ENCODE measurements at places on chromosomes 16 and 17. TPM values are rescaled to one million over a fixed set of nuclear protein-coding genes. Genes with fewer than 3 reads are reported as not detected.
A peak's percentile ranks its signal among the peaks of the same experiment; 100 is the strongest.

Gene PSME3
- 120 TPM for polyA plus RNA-seq

Gene KRT27
- polyA plus RNA-seq = not detected

Gene CCL7
- not detected for polyA plus RNA-seq

Gene SMIM22
- 118 TPM for polyA plus RNA-seq

Gene PIK3R5
- not detected for polyA plus RNA-seq

- no peak for DNase-seq
Observed at GRCh38 chr17:37273409-37274051, 102.3 kb upstream of the C17orf78 start.

- DNase-seq = peak; percentile 70
Observed at GRCh38 chr16:56944954-56945839, 13.3 kb downstream of the HERPUD1 start.

GRCh38 chr17:17156511-17156910, 49.6 kb downstream of the PLD6 start:
- peak; percentile 21 for DNase-seq

DNA sequence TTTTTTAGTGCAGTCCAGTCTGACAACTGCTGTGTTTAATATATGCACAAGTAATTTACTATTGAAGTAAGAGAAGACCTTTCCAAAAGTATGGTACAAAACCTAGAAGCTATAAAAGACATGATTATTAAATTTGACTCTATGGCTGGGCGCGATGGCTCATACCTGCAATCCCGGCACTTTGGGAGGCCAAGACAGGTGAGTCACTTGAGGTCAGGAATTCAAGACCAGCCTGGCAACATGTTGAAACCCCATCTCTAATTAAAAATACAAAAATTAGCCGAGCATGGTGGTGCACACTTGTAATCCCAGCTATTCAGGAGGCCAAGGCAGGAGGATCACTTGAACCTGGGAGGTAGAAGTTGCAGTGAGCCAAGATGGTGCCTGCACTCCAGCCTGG, 41.4 kb upstream of the VWA3A start:
- DNase-seq = peak; percentile 58

GRCh38 chr17:62800585-62800984, 7.5 kb downstream of the MARCHF10 start:
- DNase-seq = peak; percentile 80

GRCh38 chr17:4796552-4796920, 572 bp downstream of the PSMB6 start:
- DNase-seq = no peak

DNA sequence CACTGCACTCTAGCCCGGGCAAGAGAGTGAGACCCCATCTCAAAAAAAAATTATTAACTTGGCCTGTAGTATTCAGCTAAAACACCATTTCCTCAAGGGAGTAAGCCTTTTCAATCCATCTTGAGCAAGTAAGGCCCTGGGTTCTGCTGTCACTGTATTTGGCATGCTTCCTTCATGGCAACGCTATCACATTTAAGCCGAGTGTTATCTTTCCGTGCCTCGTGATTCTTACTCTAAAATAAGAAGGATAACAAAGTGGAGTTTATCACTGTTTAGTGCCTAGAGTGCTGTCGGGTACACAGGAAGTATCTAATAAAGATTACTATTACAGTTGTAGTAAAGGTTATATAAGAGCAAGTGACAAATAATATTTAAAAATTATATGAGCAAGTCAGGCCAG, 8.8 kb downstream of the VPS53 start:
- DNase-seq = no peak

DNA sequence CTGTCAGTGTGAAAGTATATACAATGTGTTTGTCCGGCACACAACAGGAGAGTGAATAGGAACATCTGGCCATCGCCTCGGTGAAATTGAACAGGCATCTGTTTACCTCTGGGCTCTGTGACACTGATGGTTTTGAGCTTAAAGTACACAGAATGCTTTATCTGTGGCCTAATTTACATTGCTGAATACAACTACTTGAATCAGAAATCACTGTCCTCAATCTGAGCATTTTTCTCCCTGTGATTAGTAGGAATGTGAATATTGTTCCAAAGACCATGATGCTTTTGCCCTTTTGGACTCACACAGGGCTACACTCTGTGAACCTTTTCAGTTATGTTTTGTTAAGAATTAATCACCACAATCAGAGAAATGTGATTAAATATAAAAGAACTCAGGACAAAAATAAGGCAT, 323.0 kb upstream of the TBX2 start:
- no peak for DNase-seq

DNA sequence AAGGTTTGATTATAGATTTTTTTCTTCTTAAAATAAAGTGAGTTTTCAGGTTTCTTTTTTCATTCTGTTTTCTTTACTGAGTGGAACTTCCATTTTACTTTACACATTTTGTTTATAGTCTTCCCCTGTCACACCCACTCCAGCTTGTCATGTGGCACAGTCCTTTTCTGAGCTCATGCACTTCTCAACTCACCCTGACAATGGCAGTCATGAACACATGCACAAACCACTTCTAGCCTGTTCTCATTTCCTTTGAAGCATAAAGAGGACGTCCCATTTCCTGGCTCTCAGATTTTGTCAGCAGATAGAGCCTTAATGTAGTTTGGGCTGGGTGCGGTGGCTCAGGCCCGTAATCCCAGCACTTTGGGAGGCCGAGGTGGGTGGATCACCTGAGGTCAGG, 168.0 kb downstream of the AHSP start:
- DNase-seq = no peak

GRCh38 chr17:45370949-45371413, 54.2 kb upstream of the MAP3K14 start:
- no peak for DNase-seq

GRCh38 chr17:66423056-66423955, 120.9 kb downstream of the PRKCA start:
- peak; percentile 13 for DNase-seq

- DNase-seq = no peak
Observed at GRCh38 chr17:34820248-34820801, 140.9 kb downstream of the CCT6B start.

GRCh38 chr17:2092253-2092652, 37.4 kb downstream of the HIC1 start:
- no peak for DNase-seq

DNA sequence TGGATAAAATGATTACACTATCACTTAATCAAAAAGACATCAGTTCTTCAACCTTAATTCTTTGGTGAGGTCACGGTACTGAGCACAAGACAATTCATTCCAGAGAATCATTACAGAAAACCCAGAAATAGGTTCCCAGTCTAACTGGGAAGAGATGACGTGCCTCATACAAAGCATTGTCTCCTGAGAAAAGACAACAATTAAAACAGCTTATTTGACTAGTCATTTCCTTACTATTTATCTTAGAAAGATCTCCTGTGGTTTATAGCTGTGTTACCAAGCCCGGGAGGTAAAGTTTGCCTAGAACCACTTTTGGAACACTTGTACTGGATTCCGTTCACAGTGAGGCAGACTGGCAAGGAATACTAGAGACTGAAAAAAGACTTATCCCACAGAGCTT, 5.1 kb downstream of the PHF12 start:
- DNase-seq = peak; percentile 32

DNA sequence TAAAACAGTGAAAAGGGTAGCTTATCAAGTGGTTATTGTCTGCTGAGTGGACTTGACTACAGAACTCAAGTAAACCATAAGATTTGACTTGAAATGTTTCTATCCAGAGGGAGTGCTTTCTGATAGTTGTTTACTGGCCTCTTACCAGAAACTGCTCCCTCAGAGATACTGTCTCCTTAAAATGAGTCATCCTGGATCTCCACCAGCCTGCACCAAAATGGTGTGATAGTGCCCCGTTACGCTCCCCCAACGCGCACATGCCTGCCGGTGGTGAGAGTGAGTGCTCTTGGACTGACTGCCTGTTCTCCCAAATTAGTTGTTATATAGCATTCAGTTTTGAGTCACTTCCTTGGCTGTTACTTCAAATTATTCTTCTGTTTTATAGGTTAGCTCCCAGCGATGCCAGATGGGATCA, 22.9 kb downstream of the PRCD start:
- DNase-seq = peak; percentile 77

DNA sequence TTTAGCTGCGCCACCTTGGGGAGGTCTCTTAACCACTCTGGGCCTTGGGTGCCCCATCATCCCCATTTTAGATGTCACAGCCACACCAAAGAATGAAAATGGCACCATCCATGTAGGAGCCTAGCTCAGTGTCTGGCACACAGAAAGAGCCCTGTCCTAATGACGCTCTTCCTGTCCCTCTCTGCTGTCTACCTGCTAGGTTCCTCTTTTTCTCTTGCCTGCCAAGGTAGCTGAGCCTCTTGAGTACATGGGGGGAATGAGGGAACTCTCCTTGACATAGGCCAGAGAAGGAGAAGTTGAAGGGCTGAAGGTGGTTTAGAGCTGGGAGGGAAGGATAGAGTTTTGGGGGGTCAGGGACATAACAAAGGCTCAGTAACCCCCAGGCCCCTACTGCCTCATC, 1.8 kb downstream of the RUNDC3A start:
- no peak for DNase-seq
